GF-D8 (cell line): ENCODE measurements at places on chromosomes 11 and 22.

GRCh38 chr22:42604403-42604802 lies 10.3 kb downstream of the POLDIP3 start:
- no peak for DNase-seq

DNA sequence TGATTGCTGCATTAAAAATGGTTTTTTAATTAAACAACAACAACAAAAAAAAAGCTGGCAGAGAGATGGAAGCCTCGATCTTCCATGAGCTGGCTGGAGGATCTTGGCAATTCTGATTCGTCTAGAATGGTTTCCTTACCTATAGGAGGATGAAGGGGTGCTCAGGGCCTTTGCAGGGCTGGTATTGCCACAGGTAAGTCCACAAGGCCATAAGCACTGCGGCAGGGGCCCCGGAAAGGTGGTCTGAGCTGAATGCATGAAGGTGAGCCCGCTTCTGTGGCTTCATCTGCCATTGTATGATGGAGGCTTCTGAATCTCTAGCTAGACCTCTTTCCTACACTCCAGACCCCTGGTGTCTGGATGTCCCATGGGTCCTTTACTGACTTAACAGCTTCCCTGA lies 101.5 kb downstream of the TSPAN18 start:
- DNase-seq, result no peak

DNA sequence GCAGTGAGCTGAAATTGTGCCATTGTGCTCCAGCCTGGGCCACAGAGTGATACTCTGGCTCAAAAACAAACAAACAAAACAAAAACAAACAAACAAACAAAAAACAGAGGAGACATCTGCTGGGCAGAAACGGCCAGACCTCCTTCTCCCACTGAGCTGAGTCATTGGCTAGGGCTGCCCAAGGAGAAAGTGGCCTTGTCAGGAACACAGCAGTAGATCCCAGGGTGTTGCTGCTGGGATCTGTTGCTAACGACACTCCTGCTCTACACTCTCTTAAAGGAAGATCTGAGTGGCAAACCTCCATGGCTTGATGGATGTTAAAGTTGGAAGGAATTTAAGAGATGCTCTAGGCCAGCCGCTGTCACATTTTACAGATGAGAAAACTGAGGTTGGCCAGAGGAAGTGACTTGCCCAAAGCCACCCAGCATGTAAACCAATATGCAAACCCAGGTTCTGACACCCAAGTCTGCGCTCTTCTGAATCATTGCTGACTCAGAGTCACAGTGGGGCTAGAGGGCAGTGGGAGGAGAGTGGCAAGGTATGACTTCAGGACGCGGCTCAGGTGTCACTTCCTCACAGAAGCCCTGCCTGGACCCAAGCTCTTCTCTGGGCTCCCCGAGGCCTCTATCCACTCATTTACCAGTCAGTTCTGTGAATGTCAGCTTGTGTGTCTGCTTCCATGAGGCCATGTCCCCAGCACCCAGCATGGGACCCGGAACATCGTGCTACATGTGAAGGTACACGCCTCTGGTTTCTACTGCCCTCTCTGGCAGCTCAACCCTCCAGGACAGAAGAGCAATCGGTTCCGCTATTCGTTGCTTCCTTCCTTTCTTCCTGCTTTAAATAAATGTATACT lies 11.3 kb upstream of the GDPD5 start:
- peak; percentile 16 for DNase-seq

- no peak for DNase-seq
Measured at GRCh38 chr11:121630041-121630440, 177.3 kb upstream of the SORL1-AS1 start.

DNA sequence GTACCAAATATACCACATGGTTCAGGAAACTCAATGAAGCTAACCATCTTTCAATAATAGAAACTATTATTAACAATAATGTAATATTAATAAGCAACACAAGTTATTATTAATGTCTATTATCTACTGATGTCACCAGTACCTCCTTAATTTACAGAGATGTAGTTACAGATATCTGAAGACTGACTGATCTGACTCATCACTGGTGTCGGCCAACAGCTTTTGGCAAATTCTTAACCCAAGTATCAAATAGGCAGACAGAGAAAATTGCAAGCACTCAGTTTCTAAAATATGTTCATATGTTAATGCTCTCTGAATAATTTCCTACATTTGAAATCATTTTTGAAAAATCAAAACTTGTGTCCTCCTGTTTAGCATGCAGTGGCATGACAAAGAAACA lies 100.4 kb upstream of the DDI1 start:
- no peak for DNase-seq
